GM23248 (cell line): ENCODE measurements at places on chromosomes 16 and 17.

GRCh38 chr16:75497558-75497957 lies 2.3 kb upstream of the CHST6 start:
- peak; percentile 30 for DNase-seq

DNA sequence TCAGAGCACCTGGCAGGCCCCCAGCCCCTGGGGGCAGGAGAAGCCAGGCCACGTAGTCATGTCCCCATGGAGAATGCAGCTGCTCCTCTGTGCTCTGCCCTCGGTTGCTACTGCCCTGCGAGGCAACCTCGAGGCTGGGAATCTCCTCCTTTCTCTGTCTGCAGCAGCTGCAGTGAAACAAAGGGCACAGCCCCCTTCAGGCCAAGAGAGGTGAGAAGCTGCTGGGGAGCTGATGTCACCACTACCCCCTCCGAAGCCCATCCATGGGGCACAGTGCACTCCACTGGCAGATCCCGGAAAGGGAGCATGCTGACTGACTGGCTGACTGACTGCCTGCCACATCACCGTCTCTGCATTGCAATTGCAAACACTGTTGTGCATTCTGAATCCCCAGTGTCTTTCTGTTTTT lies 103.7 kb downstream of the GRIN2A start:
- DNase-seq = no peak

- no peak for DNase-seq
These were observed 7.4 kb downstream of the MYH11 start for GRCh38 chr16:15849209-15849981.

DNA sequence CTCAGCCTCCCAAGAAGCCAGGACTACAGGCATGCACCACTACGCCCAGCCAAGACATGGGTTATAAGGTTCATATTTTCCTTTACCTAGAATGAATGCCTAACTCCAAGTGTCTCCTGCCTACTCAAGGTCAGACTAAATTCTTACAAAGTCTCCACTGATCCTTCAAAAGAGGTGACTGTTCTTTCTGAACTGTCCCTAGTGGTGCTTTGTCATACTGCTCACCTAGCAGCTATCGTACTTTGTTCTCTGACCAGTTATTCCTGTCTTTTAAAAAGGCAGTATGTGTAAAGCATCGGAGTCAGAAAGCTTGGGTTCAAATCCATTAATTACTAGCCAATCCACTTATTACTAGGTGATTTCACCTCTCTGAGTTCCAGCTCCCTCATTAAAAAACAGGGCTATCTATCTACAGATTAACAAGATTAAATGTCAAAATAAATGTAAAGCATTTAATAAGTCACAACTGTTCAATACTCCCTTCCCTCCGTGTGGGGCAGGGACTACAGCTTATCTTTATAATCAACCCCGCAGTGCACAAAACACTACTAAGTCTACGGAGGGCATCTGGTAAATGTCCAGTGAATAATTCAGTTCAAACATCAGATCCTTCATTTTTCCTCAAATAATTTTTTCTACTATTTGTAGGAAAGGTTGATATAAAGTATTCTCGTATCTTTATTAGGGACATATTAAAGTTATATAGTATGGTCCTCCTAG lies 20.0 kb upstream of the ITGA2B start:
- DNase-seq = no peak

DNA sequence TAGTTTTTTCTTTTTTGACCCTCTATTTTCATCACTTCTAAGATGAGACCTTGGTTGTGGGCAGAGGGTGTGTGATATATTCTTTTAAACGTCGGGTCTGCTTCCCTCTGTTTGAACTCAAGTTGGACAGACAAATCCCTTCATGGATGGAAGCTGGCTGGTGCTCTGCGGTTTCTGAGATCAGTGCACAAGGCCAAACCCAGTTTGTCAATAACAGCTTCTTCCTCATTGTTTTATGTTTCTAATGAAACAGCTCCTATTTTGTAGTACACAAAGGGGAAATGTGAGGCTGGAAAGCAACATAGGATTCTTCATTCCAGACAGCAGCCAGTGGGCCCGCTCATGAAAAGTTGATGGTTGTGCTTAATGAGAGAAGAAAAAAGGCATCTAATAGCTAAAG lies 159.6 kb downstream of the PRKCA start:
- no peak for DNase-seq

- DNase-seq = no peak
These were observed 190.2 kb upstream of the KCNJ16 start for GRCh38 chr17:69884846-69885245.

DNA sequence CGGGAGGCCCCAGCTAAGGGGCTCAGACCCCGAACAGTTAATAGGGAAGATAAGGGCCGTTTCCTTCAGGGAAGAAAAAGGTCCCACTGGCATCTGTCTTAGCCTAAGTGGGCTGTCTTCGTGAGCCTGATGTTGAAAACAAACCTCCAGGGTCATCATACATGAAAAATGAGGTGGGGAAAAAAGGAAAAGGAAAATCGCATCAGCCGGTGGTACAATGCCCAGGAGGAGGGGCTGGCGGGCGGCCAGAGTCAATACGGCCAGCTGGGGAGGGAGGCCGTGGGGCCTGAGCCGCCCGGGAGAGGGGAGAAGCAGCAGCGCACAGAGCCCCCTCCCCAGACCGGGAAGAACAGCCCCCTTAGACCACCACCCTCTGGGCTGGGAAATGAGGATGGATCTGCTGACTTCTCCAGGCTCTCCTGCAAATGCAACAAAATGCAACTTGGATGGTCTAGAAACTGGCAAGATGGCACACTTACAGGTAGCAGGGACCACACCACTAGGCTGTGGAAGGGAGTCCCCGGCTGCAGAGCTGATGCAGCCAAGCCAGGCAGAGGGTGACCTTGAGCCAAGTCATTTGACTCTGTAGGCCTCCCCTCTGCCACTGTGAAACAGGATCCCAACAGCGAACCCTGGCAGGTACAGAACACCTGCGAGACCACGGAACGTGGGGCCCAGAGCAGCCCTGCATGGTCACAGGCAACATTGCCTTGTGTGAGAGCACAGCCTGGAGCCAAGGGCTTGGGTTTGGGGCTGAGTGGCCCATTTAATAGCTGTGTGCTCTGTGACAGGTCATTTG lies 448.5 kb downstream of the SOX9 start:
- DNase-seq = no peak

DNA sequence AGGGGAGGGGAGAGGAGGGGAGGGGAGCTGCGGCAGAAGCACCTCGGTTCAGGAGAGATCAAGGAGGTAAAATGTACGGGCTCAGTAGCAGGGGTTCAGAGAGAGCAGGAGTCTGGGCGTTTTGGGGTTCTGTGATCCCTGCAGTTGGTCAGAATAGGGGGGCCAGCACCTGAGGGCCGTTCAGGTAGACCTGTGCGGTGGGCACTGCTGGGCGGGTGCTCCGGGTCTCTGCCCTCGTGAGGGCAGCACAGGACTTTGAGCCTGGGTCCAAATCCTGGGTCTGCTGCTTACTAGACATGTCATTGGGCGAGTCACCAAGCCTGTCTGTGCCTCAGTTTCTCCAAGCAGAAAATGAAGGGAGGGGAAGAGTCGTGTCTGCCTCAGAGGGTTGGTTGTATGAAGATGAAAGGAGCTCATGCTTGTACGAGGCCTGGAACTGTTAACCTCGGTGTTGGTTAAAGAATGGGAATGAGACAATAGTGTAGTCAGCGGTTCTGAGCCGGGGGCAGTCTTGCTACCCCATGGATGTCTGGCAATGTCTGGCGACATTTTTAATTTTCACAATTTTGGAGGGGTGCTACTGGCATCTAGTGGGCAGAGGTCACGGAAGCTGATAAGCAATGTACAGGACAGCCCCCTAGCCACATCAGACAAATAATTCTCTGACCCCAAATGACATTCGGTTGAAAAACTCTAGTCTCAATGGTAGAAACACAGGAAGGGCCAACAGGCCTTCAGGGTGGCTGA lies 35.4 kb downstream of the OR1D5 start:
- DNase-seq = no peak

DNA sequence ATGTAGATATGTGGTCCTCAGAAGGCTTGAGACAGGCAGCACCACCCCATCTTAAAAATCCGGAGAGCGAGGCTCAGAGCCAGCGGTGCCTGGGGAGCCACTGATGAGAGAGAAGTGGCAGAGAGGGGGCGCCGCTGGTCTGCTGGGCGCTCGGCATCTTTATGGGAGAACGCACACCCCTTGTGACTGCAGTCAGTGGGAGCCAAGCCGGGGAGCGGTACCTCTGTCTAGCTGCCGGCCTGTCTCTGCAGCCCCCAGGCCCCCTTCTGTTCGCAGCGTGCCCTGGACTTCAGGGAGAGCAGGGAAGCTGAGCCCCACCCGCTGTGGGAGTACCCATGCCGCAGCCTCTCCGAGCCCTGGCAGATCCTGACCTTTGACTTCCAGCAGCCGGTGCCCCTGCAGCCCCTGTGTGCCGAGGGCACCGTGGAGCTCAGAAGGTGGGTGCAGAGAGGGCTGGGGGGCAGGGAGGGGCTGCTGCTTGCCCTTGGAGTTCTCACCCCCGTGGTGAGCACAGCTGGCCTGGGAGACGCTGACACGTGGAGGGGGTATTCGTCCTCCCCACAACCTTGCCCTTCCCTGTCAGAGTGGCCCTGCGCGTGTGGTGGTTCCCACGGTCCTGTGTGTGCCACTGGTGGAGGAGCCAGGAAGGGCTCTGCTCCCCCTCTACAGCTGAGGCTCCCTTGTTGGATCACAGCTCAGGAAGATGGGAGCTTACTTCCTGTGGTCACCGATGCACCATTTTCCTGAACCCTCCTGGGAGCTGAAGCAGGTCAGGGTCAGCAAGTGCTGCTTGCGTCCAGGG lies 44.8 kb downstream of the PRMT7 start:
- DNase-seq = no peak

DNA sequence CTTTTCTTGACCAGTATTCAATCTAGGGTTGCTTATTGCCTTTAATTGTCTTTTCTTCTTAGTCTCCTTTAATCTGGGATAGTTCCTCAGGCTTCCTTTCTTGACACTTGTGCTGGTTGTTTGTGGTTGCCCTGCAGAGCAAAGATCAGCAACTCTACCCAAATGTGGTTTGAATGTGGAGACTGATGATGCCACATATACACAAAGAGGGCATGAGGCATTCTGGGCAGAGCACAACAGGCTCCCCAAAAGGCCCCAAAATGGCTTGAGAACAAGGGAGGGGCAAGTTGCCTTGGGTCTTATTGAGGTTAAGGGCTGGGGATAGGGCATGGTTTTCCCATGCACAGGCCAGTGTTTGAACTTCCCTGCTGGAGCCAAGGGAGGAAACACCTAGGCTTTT lies 29.8 kb upstream of the HOXB9 start:
- no peak for DNase-seq

GRCh38 chr16:56425439-56425832 lies at the start of gene AMFR:
Gene AMFR, minus strand, starts transcription at chr16:56425545. Its CDS starts 218 bp downstream, at chr16:56425327.
- DNase-seq = peak; percentile 96

GRCh38 chr16:12573300-12573699 lies 230.4 kb downstream of the CPPED1 start:
- DNase-seq = no peak

DNA sequence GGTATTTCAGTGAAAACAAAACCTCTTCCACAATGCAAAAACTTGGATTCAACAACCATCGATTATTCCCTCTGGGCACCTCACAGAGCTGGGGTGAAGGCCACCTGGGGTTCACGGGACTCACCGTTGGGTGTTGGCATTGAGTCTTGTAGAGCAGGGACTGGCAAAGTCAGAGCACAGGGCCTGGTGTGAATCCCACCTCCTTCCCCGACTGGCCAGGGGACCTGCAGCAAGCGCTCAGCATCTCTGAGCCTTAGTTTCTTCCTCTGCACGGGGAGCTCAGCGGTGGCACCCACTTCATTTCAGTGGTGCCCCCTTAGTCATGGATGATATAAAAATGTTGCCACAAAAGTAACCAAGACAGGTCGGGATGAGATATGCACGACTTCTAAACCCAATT lies 100.4 kb downstream of the METRNL start:
- no peak for DNase-seq

DNA sequence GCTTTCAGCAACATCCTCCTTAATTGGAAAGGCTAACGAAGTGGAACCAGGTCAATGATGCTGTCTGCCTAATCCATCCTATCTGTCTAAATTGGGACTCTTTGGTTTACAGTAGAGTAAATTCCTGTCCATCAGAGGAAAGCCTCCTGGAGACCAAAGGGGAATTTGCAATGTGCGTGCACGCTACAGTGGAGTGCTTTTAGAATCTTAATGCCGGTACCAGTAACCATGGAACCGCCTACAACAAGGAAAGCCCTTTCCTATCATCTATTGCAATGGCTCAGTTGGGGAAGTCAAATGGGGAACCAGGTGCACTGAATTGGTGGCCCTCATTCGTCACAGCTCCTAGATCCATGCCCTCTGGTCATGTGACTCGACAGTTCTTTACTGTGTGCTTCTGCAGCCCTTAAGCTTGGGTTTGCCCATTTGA lies 110.1 kb downstream of the XYLT1 start:
- DNase-seq = no peak

DNA sequence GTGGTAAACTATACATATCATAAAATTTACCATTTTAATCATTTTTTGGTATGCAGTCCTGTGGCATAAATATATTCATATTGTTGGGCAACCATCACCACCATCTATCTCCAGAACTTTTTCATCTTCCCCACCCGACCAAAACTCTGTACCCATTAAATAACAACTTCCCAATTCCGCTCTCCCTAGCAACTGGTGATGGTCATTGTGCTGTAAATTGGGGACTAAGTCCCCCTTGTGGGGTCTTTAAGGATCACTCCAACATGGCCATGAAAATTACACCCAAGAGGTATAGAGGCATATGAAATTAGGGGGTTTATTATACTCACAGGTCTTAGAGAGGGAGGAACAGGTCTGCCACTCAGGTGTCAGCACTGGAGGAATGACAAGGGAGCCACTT lies 57.4 kb upstream of the NKD1 start:
- no peak for DNase-seq

DNA sequence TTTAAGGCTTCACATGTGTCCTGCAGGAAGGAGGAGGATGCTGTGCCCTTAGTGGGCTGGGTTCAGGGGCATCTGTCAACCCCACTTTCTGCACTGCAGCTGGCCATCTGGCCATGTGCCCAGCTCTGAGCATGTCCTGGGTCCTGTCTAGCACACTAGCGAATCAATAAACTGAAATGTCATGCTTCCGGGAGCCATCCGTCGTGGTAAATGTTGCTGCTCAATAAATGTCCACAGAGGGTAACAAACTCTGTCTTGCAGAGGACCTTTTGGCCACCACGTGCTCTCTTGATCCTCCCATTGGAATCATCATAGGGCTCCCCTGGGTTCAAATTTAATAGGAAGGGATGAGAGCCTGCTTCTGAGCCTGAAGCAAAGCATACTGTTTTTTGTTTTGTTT lies 168.6 kb upstream of the PIRT start:
- no peak for DNase-seq

DNA sequence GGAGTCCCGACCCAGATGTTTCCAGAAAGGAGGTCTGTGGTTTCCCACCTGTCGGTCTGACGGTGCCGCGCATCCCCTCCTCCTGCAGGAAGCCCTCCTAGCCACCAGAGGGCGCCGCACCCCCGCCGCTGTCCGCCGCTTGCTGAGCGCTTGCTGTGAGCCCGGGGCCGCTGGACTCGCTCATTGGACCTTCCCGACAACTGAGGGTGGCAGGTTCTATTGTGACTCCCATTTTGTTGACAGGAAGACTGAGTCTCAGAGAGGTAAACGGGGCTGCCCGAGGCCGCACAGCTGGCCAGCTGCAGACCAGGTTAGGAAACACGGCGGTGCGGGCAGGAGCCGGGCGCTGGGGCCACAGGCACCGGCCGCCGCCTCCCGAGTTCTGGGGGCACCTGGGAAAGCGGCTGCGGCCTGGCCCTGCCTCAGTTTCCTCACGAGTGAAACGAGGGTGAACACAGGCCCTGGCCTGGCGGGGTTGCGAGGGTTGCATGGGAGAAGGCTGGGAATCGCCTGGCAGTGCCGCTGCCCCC lies 191.1 kb upstream of the CIBAR2 start:
- DNase-seq = peak; percentile 61
